Lung (tissue), 17 donors: ENCODE measurements at places on chromosomes 6 and 20. TPM values are rescaled to one million over a fixed set of nuclear protein-coding genes. Genes with fewer than 3 reads are reported as not detected.

The EDN1 gene
- total RNA-seq: 18.9 TPM

The SDHAF4 gene
- 10.7 TPM for total RNA-seq

The CST5 gene
- total RNA-seq: not detected

The C6orf141 gene
- total RNA-seq: 4.0 TPM

DNA sequence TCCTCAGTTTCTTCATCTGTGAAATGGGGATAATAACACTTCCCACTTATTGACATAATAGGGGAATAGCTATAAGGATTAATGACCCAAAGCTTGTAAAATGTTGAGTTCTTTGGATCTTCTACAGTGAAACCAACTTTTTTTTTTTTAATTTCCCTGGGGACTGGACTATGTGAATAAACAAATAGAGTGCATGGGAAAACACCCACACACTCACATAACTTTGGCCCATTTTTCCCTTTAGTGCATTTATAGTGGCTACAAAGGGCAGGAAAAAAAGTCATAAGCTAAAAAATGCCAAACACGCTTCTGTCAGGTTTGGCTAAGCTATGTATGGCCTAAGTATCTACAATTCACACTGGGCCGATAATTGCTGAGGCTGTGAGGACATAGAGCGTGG is 406.2 kb upstream of the JAG1 start:
- no peaks in the 10 kb centered on the region for H3K4me1 ChIP-seq
- H3K4me3 ChIP-seq: no peak overlapping the region
- no peak overlapping the region for H3K27ac ChIP-seq
- DNase-seq: no peak
- H3K36me3 ChIP-seq: no peaks in the 10 kb centered on the region

DNA sequence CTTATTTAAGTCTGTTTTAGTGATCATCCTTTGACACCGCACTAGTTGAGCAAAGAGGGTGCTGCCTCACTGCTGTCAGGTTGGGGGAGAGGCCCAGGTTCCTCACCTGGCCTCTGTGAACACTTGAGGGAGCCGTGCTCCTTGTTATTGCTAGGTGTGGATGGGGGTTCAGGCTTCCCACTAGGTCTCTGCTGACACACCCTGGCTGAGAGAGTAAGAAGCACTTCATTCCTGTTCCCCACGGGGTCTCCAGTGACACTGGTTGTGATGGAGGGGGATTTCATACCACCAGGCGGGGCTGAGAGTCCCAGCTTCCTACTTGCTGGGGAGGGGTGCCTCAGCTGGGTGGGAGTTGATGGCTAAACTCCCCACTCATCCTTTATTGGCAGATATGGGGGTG is 11.1 kb upstream of the NOTCH4 start:
- no peaks in the 10 kb centered on the region for H3K4me1 ChIP-seq
- peak overlapping the region; percentile 70 for H3K27ac ChIP-seq
- H3K4me3 ChIP-seq: no peak overlapping the region
- no peak for DNase-seq
- no peaks in the 10 kb centered on the region for H3K36me3 ChIP-seq

DNA sequence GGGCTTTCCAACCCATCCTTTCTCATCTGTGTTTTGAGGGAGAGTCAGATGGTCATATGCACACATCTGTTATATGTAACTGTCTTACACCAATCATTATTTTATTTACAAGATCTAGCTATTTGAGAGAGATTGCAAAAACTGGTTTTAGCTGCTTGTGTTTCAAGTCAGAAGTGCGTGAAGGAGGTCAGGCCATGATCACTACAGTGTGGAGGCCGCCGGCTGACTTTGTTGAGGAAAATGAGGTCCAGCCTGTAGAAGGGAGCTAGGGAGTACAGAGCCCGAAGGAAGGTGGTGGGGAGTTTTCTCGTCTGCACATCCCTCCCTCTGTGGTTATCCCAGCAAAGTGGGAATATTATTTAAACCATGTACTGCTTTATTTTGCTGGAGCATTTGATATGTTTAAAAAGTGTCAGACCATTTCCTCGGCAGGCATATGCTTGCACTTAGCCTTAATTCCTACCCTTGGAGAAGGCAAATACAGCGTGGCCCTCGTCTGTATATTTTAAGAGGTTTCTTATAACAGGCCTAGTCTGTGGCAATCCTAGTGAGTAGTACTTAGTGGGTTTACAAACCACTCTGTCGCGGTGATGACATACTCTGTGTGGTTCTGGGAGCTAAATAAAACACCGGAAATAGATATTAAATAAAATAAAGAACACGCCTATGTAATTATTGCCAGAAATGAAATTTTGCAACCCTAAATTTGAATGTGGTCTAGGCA is 95.6 kb downstream of the UST start:
- DNase-seq: no peak
- no peaks in the 10 kb centered on the region for H3K4me1 ChIP-seq
- H3K27ac ChIP-seq: peak overlapping the region; percentile 52
- H3K4me3 ChIP-seq: no peak overlapping the region
- H3K36me3 ChIP-seq: no peaks in the 10 kb centered on the region

DNA sequence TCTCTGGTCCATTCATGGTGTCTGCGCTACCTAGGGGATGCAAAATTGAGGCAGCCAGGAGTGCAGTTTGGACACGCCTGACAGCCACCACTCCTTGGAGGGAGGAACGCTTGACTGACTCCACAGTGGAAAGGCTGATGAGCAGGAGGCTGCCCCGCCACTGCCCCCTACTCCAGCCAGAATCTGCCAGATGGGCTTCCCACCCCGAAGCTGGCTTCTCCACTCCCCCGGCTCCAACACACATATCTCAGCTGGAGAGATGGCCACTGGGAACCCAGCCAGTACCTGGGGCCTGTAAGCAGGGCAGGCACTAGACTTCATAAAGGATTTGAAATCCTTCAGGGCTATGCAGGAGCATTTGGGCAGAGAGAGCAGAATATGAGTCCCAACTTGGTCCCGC is 51.4 kb upstream of the BLCAP start:
- H3K27ac ChIP-seq: no peak overlapping the region
- no peaks in the 10 kb centered on the region for H3K36me3 ChIP-seq
- peaks cover 4% of the 10 kb centered on the region for H3K27me3 ChIP-seq
- H3K4me1 ChIP-seq: no peaks in the 10 kb centered on the region
- H3K4me3 ChIP-seq: no peak overlapping the region

GRCh38 chr6:165744555-165745228 is 81.7 kb upstream of the PDE10A start:
- no peaks in the 10 kb centered on the region for H3K36me3 ChIP-seq
- peaks cover 13% of the 10 kb centered on the region for H3K4me1 ChIP-seq
- H3K27me3 ChIP-seq: peaks cover 4% of the 10 kb centered on the region
- no peak for DNase-seq

GRCh38 chr20:51763965-51764602 is 4.1 kb downstream of the ATP9A start:
- no peak overlapping the region for H3K4me3 ChIP-seq
- H3K27me3 ChIP-seq: no peaks in the 10 kb centered on the region
- no peaks in the 10 kb centered on the region for H3K4me1 ChIP-seq

DNA sequence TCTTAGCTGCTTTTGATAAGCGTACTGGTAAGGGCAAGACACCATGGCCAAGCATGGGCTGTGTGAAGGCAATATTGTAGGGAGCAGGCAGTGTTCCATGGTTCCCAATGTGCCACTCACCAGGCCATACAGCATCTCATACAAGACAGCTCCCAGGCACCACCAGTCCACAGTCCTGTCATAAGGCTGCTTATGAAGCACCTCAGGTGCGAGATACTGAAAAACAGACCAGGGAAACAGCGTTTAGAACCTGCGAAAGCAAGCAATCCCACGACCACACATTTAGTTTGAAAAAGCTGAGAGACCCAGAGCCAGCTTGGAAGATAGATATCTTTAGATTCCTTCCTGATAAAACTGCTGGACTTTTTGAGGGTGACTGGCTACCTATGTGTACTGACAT is 119.1 kb upstream of the SLC2A12 start:
- peaks cover 8% of the 10 kb centered on the region for H3K4me1 ChIP-seq
- H3K27me3 ChIP-seq: peaks cover 1% of the 10 kb centered on the region
- DNase-seq: no peak
- H3K27ac ChIP-seq: no peak overlapping the region
- no peaks in the 10 kb centered on the region for H3K36me3 ChIP-seq

GRCh38 chr6:139330306-139330705 is 38.5 kb upstream of the TXLNB start:
- H3K27ac ChIP-seq: no peak overlapping the region
- no peak overlapping the region for H3K4me3 ChIP-seq
- no peaks in the 10 kb centered on the region for H3K36me3 ChIP-seq
- DNase-seq: no peak

- H3K4me3 ChIP-seq: no peak overlapping the region
- no peak for DNase-seq
- no peaks in the 10 kb centered on the region for H3K27me3 ChIP-seq
- no peaks in the 10 kb centered on the region for H3K4me1 ChIP-seq
- H3K27ac ChIP-seq: no peak overlapping the region
- no peaks in the 10 kb centered on the region for H3K36me3 ChIP-seq
Measured at GRCh38 chr6:73109659-73110058, 115.6 kb downstream of the KHDC1L start.

GRCh38 chr6:21228876-21229460 is 364.6 kb upstream of the SOX4 start:
- H3K27ac ChIP-seq: no peak overlapping the region
- H3K36me3 ChIP-seq: peaks cover 4% of the 10 kb centered on the region
- no peak overlapping the region for H3K4me3 ChIP-seq
- H3K4me1 ChIP-seq: no peaks in the 10 kb centered on the region

- peak overlapping the region; percentile 37 for H3K27ac ChIP-seq
- H3K4me1 ChIP-seq: peaks cover 33% of the 10 kb centered on the region
- H3K27me3 ChIP-seq: no peaks in the 10 kb centered on the region
- DNase-seq: peak; percentile 68
- no peak overlapping the region for H3K4me3 ChIP-seq
- no peaks in the 10 kb centered on the region for H3K36me3 ChIP-seq
Measured at GRCh38 chr6:42441697-42442081, 10.0 kb downstream of the TRERF1 start.

DNA sequence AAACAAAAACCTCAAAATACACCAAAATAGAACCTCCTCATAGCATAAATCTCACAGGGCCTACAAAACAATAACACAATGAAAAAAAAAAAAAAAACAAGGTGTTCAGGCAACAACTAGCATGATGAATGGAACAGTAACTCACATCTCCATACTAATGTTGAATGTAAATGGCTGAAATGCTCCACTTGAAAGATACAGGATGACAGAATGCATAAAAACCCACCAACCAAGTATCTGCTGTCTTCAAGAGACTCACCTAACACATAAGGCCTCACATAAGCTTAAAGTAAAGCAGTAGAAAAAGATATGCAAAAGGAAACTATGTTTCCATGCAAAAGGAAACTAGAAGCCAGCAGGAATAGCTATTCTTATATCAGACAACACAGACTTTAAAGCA is 121.3 kb downstream of the CDK19 start:
- H3K4me3 ChIP-seq: no peak overlapping the region
- H3K27ac ChIP-seq: no peak overlapping the region
- no peak for DNase-seq
- H3K27me3 ChIP-seq: no peaks in the 10 kb centered on the region

GRCh38 chr6:14379568-14379967 is 262.0 kb downstream of the CD83 start:
- H3K27ac ChIP-seq: no peak overlapping the region
- no peaks in the 10 kb centered on the region for H3K4me1 ChIP-seq
- no peaks in the 10 kb centered on the region for H3K27me3 ChIP-seq
- no peaks in the 10 kb centered on the region for H3K36me3 ChIP-seq

DNA sequence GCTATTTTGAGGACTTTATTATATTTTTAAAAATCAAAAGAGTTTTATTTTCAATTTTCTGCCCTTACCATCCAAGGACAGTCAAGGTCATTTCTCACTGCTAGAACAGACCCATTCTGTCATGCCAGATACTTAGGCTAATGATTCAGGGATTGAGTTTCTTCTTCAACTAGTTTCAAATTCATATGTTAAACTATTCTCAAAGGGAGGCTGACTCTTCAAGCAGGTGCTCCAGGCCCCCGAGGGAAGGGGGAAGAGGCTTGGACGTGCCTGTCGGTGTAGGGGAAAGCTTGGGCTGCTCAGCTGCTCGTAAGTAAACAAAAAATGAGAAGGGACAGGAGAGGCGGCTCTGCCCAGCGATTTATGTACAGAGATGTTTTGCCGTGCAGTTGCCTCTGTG is 69.4 kb upstream of the MYLIP start:
- no peaks in the 10 kb centered on the region for H3K36me3 ChIP-seq
- no peaks in the 10 kb centered on the region for H3K27me3 ChIP-seq
- no peaks in the 10 kb centered on the region for H3K4me1 ChIP-seq
- no peak for DNase-seq
- no peak overlapping the region for H3K4me3 ChIP-seq
- no peak overlapping the region for H3K27ac ChIP-seq

DNA sequence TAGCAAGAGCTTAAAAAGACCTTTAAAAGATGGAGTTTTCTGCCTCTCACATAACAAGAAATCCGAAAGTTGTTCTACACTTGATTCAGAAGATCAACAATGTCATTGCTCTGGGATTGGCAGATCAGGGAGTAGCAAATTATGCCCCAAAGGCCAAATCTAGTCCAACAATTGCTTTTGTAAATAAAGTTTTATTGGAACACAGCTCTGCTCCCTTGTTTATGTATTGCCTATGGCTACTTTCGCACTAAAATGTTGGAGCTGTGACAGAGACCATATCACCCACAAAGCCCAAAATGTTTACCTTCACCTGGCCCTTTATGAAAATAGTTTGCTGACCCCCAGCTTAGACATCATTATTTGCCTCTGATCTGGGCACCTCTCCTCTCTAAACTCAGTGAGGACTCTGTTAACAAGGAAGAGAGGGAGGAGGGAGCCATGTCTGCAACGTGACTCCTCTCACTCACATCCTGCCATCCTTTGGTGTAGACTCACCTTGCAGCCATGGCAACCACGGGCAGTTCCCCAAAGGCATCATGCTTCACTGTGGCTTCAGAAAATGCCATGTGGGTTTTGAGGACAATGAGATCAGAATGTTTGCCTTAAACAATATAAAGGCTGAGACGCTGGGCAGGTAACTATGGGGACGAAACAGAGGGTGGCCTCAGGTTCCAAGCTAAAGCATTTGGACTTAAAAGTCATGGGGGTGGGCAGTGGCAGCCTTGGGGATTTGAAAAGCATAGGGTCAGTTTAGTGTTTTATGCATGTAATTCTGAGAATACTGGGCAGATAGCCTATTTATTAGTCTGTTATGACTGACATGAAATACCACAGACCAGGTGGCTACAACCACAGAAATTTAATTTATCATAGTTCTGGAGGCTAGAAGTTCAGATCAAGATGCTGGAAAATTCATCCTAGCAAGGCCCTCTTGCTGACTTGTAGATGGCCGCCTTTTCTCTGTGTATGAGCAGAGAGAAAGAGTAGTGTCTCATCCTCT is 149.7 kb upstream of the TNFAIP3 start:
- no peaks in the 10 kb centered on the region for H3K36me3 ChIP-seq
- H3K27me3 ChIP-seq: no peaks in the 10 kb centered on the region
- DNase-seq: no peak
- no peak overlapping the region for H3K4me3 ChIP-seq

GRCh38 chr6:12522347-12522746 is 194.2 kb upstream of the PHACTR1 start:
- no peaks in the 10 kb centered on the region for H3K36me3 ChIP-seq
- H3K4me1 ChIP-seq: no peaks in the 10 kb centered on the region
- DNase-seq: no peak
- no peak overlapping the region for H3K4me3 ChIP-seq
- H3K27ac ChIP-seq: no peak overlapping the region

GRCh38 chr20:20956513-20956931 is 149.6 kb downstream of the LINC00237 start:
- no peaks in the 10 kb centered on the region for H3K36me3 ChIP-seq
- no peaks in the 10 kb centered on the region for H3K4me1 ChIP-seq
- peaks cover 6% of the 10 kb centered on the region for H3K27me3 ChIP-seq
- H3K4me3 ChIP-seq: no peak overlapping the region
